ENCODE measurements at places on chromosomes 1 and 21.

DNA sequence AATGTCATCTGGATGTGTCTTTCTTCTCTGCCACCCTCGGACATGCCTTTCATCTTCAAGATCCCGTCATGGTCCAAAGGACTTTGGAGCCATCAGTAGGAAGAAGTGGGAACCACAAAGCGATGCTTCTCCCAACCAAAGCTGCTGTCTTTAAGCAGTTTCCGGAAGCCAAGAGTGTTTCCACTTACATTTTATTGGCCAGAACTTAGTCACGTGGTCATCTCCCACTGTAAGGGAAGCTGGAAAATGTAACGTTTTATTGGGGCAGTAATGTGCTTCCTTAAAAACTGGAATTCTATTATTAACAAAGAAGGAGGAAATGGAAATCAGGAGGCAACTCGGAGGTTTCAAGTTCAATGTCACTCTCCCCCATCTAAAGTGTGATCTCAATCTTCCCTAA is 170.8 kb downstream of the ATG4C start:
- DNase-seq, result no peak

GRCh38 chr1:205068457-205069040 is 15.7 kb downstream of the TMEM81 start:
- no peak for DNase-seq

DNA sequence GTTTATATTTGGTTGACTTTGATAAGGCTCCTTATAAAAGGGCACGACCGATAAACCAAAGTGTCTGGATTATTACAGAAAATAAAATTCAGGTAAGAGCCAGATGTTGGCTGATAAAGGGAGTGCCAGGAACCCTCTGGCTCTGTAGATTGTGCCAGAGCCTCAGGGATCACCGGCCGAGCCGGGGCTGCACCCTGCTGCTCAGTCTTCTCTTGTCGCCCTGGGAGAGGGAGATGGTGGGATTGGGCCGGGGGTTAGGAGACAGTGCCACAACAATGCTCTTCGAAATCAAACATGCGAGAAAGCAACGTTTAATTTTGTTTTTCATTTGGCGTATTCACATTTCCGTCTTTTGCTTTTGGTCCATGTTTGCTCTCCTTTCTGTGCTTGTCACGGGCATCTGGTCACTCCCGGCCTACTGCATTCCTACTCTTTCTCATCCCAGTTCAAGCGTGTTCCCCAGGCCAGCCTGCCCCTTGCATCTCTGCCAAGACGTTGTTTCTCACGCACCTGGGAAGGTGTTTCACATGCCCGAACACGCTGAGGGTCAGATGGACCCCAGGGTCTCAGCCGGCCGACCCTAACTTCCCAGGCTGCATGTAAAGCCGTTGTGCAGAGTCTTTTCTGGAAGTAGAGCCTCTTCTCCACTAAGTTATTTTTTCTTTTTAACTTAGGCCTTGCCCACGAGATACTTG is 18.8 kb upstream of the C2CD2 start:
- no peak for DNase-seq

DNA sequence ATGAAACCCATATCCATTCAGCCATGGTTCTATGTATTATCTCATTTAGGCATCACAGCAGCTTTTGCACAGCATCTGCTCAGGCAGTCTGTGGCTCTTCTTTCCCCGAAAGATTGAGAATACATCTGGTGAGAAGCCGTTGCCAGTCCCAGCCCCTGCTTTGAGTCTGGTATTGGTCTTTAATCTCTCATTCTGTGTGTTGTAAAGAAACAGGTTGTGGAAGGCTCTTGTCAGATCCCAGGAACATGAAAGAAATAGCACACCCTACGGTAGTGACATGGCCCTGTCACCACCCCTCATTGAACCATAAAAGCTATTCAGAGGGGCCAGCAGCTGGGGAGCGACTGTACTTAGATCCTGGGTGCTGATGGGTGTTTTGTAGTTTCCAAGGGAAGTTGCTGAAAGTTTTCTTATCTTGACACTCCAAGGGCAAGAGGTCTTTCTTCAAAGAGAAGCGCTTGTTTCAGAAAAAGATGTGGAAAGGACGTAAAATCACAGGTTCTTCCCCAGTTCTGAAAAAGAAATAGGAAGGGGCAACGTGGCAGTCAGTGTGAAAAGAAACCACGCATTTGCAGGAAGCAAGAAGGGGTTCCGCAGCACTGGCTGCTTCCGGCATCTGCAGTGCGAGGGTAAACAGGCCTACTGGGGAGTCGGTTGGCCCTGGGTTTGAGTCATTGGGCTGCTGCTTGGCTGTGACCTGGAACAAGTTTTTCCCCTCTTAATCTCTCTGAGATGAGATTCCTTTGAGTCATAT is 145.0 kb downstream of the DHRS3 start:
- DNase-seq, result no peak

- DNase-seq, result no peak
Observed at GRCh38 chr1:117562581-117563491, 43.0 kb upstream of the TENT5C start.

DNA sequence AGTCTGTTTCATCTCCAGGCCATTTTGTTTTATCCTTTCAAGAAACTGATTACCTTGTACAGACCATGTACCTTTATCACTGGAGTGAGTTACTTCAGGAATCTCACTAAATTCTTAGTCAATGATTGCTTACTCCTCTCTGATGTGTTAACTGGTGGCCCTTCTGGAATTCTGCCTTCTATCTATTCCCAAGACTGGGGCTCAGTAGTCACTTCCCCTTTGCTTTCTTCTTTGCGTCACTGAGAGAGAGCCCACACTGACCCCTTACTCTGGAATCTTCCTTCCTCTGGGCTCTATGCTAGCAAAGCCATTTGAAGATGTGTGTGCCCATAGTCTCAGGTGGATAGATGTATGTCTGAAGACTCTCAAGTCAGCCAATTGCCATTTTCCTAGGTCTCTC is 34.6 kb downstream of the XCL2 start:
- no peak for DNase-seq

- no peak for DNase-seq
Observed at GRCh38 chr1:41488040-41488951, 3.8 kb upstream of the EDN2 start.

DNA sequence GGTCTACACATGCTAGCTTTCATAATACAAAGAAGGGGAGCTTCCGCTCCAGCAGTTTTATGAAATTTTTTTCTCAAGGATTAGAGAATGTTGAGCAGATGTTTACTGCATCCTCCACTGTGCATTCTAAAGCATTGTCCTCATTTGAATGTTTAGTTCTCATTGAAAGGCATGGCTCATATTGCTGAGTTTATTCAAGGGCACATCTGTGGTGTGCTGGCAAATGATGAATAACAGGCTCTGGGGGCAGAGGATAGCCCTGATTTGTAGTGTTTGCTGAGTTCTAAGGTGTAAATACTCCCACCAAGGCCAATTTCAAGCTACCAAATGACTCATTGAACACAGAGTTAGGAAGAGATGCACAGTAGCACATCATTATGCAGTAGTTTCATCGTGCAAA is 303.2 kb upstream of the FAM78B start:
- DNase-seq, result no peak

GRCh38 chr1:209577346-209577745 is 6.2 kb upstream of the CAMK1G start:
- DNase-seq, result no peak

GRCh38 chr21:16108561-16109075 is 378.8 kb downstream of the USP25 start:
- DNase-seq, result no peak

DNA sequence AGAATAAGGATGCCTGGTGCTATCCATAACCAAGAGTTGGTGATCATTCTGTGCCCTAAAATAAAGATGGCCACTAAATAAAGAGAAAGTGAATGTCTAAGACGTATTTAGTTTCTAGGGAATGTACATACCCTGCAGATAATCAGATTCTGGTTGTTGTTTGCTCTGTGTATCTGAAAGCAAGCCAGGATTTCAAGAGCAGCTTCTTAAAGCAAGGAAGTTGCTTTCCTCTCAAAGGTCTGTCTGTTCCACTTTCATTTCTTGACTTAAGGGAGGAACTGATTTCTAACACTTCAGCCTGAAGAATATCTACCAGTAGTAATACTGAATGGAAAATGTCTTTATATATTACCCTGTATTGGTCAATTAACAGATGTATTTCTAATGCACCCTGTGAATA is 88.8 kb downstream of the KIF1B start:
- DNase-seq, result no peak

GRCh38 chr1:5597171-5597850 is 394.9 kb downstream of the NPHP4 start:
- no peak for DNase-seq

GRCh38 chr1:222283147-222283768 is 264.6 kb downstream of the HHIPL2 start:
- DNase-seq, result no peak
